ENCODE measurements at places on chromosomes 13 and 19. TPM values are rescaled to one million over a fixed set of nuclear protein-coding genes. Genes with fewer than 3 reads are reported as not detected.

Gene FAM124A
- total RNA-seq: 6.8 TPM

- no peak overlapping the region for H3K27ac ChIP-seq
- no peaks in the 10 kb centered on the region for H3K36me3 ChIP-seq
- no peaks in the 10 kb centered on the region for H3K4me1 ChIP-seq
- no peak overlapping the region for H3K4me3 ChIP-seq
Measured at GRCh38 chr13:75700552-75700951, 64.4 kb downstream of the LMO7 start.

GRCh38 chr13:36875431-36875830, 44.6 kb downstream of the SMAD9 start:
- peaks cover 15% of the 10 kb centered on the region for H3K36me3 ChIP-seq
- H3K27ac ChIP-seq: no peak overlapping the region
- H3K4me1 ChIP-seq: peaks cover 4% of the 10 kb centered on the region
- H3K27me3 ChIP-seq: no peaks in the 10 kb centered on the region
- H3K4me3 ChIP-seq: no peak overlapping the region

Gene ZNF57
- total RNA-seq: 5.2 TPM

Gene CLEC4M
- 1.8 TPM for total RNA-seq
